ENCODE measurements at places on chromosomes 1 and 21.

GRCh38 chr21:41229509-41230248 is 61.7 kb downstream of the BACE2 start:
- DNase-seq, result no peak

DNA sequence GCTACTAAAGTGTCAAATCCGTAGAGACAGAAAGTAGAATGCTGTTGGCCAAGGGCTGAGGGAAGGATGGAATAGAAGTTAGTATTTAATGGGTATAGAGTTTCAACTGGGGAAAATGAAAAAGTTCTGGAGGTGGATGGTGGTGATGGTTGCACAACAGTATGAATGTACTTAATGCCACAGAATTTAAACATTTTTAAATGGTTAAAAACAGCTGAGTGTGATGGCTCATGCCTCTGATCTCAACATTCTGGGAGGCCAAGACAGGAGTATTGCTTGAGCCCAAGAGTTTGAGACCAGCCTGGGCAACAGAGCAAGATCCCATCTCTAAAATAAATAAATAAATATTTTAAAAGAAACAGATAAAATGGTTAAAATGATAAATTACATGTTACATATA is 44.5 kb downstream of the PIK3R3 start:
- no peak for DNase-seq

- DNase-seq, result peak; percentile 94
Measured at GRCh38 chr1:175075572-175076568, 8.2 kb downstream of the TNN start.

DNA sequence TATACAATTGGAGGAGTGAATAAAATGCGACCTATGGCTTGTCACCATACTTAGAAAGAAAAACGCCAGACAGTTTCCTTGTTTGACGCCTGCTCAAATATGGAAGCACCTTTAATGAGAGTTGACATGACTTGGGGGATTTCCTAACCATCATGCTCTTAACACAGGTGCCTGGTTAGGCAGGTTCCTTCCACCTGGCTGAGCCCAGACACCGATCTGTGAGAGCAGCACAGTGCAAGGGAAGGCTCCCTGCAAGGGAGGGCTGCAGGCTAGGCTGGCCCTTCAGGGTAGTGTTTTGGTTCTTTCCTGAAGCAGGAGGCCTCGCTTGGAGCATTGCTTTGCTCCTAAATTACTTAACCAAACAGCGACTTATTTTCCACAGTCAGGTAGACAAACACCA is 24.6 kb upstream of the KLHDC8A start:
- no peak for DNase-seq

DNA sequence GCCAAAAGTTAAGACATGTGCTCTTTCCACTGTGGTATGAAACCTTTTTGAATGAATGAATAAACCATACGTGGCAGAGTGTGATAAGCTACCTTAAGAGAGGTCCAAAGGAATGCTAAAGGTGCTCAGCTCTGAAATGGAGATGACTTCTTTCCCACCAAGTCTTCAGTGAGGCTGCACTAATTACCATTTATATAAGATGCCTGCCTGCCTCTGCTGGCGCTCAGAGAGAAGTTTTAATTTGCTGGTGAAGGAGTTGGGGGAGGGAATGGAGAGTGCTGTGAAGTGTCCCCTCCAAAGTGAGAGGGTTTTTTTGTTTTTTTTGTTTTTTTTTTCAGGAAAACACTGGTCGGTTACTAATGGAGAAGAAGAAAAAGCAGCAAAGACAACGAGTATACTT is 559.0 kb downstream of the OMA1 start:
- DNase-seq, result no peak

DNA sequence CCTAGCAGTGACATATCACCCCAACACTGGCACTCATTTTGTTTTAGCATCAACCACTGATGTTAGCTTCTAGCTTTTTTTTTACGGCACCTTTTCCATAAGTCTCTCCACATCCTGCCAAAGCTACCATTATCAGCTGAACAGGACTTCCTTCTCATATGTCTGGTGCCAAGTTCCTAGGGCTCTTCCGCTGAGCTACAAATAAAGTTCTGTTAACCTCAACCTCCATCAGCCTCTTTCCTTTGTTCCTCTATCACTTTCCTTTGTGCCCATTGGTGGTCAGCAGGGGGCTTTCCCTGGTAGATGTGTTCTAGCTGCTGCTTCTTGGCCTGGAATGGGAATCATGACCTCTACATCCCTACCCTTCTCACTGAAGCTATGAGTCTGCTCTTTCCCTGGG is 163.8 kb downstream of the FAF1 start:
- DNase-seq, result no peak
